Fibroblast of the aortic adventitia (primary cell): ENCODE measurements at places on chromosomes 16 and 17.

DNA sequence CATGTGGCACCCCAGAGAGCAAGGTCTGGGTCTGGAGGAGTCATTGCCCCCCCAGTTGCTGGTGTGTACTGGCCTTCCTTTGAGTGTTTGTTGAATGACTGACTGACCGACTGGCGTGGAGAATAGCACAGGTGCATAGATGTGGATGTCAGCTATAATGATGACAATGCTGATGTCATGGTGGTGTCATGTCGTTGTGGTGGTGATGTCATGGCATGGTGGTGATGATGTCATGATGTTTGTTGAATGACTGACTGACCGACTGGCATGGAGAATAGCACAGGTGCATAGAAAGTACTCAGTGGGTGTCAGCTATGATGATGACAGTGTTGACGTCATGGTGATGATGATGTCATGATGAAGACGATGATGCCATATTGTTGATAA is 22.1 kb downstream of the TMEM114 start:
- peak; percentile 8 for DNase-seq

GRCh38 chr17:77529328-77529650 is 388.5 kb downstream of the SEC14L1 start:
- DNase-seq, result no peak

GRCh38 chr16:26709175-26709574 is 357.6 kb upstream of the C16orf82 start:
- no peak for DNase-seq

GRCh38 chr17:45046537-45047125 is 4.8 kb downstream of the DCAKD start:
- no peak for DNase-seq

- no peak for DNase-seq
These were observed 18.9 kb upstream of the SPPL2C start for GRCh38 chr17:45825792-45826191.

- DNase-seq, result no peak
These were observed 31.7 kb upstream of the LCMT1 start for GRCh38 chr16:25079637-25080378.

DNA sequence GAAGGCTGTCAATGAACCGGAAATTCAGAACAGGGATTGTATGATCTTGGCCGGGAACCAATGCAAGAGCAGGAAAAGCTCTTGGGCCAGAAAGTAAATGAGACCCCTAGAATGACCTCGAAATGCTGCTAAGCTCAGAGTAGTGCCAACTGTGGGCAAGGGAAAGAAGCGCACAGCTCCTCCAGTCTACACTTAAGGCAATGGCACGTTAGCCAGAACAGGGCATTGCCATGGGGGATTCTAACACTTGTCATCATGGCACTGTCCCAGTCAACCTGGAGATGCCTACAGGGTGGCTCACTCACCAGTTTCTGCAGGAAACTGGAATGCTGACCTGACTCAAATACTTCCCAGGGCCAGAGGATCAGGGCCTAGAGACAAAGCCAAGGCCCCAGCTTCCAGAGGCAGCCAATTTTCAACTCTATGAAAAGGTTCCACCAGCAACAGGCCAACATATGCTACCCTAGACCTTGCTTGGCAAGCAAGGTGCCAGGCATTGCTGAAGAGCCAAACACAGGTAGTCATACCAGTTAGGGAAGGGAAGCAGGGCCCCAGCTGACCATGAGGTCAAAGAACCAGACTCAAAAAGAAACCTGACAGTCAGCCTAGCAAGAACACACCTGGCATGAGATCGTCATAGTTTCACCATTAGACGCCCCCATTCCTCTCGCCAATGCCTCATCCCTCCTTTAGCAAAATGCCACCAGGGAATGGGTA is 34.9 kb downstream of the ARHGAP17 start:
- no peak for DNase-seq

DNA sequence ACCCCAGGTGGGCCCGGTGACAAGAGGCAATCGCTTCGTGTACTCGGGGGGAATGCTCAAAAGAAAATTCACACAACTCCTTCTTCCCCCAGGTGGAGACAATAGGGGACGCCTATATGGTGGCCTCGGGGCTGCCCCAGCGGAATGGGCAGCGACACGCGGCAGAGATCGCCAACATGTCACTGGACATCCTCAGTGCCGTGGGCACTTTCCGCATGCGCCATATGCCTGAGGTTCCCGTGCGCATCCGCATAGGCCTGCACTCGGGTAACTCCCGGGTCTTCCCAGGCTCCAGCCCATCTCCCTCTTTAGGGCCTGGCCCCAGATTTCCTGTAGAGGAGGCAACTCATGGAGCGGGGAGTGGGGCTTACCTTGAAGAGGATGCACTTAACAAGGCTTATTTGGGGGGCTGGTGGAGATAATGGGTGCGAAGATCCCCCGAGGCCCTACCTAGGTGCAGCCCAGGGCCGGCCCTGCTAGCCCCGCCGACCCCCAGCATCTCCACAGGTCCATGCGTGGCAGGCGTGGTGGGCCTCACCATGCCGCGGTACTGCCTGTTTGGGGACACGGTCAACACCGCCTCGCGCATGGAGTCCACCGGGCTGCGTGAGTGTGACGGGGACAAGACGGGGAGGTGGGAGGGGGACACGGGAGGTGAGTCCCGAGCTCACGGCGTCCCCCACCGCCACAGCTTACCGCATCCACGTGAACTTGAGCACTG is 13.0 kb downstream of the GUCY2D start:
- DNase-seq, result no peak

GRCh38 chr17:72631949-72632684 is 460.4 kb downstream of the SLC39A11 start:
- DNase-seq, result no peak

GRCh38 chr17:36504156-36504545 is 17.7 kb downstream of the ZNHIT3 start:
- DNase-seq, result no peak
